Suprapubic skin (tissue), 4 donors: ENCODE measurements at places on chromosomes 2 and 18. TPM values are rescaled to one million over a fixed set of nuclear protein-coding genes. Genes with fewer than 3 reads are reported as not detected.
A peak's percentile ranks its signal among the peaks of the same experiment; 100 is the strongest.

Gene UGT1A8
- total RNA-seq: not detected

Gene RAMP1
- 10.0 TPM for total RNA-seq

Gene ARHGEF33
- 0.42 TPM for total RNA-seq

Gene ARHGAP28
- total RNA-seq: 11.1 TPM

- no peak for DNase-seq
Observed at GRCh38 chr2:201471732-201472393, 20.3 kb downstream of the STRADB start.

- peak; percentile 49 for DNase-seq
Observed at GRCh38 chr18:48669991-48670750, 131.3 kb downstream of the CTIF start.

GRCh38 chr2:78065366-78065765 is 543.2 kb upstream of the LRRTM4 start:
- DNase-seq: no peak

- DNase-seq: no peak
Observed at GRCh38 chr2:234970477-234970882, 18.7 kb downstream of the SH3BP4 start.

GRCh38 chr2:159658881-159659873 is 42.8 kb upstream of the BAZ2B start:
- no peak for DNase-seq

DNA sequence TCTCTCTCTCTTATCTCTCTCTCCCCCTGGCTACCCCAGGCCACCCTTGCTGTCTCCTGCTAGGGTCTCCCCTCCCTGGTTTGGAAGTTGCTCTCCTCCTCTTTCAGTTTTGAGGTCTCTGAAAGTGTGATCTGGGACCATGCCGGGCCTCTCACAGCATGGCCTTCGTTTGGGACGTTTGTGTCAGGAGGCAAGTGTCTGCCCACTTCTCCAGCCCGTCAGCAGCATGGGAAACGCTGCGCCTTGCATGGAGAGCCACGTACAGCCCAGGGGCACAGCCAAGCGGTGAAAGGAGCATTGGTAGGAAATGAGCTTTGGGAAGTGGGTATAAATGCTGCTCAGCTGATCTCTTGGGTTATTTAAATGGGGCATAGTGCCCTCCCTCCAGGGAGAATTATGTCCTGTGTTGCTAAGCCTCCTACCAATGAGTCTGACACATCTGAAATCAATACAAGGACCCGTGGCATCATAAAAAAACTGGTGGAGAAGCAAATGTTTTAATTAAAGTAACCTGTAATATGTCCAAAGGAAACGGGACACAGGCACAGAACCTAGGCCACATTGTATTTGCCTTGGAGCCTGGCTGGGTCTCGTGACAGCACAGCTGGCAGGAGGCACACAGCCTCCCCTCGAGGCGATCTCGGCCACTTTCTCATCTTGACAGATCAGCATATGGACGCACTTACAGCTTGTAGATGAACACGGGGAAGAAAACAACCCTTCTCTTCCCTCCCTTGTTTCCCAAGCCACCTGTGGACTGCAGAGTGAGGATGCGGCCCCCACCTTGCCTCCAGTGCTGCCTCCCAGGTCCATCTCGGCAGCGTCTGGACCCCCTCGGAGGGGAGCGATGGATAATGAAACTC is 72.7 kb downstream of the SH3RF3 start:
- no peak for DNase-seq

DNA sequence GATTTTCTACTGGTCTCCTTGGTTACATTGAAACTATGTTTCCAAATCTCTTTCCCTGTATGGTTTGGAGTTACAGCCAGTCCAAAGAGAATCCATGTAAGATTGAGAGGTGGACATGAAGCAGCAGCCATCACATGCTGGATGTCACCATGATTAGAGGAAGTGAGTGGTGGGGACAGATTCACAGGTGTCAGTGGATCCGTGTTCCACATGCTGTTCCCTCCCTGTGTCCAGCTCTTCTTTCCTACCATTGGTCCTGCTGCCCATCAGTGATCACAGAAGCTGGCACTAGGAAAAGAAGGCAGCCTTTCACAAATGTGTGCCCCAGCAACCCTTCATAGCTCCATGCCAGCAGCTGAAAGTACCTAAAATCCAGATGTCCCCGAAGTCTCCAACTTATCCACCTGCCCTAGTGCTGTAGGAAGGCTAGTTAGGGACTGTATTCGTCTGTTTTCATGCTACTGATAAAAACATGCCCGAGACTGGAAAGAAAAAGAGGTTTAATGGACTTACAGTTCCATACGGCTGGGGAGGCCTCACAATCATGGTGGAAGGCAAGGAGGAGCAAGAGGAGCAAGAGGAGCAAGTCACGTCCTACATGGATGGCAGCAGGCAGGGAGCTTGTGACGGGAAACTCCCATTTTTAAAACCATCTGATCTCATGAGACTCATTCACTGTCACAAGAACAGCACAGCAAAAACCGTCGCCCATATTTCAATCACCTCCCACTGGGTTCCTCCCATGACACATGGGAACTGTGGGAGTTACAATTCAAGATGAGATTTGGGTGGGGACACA is 207.5 kb downstream of the INSIG2 start:
- no peak for DNase-seq

- no peak for DNase-seq
Observed at GRCh38 chr2:204401114-204401513, 144.2 kb upstream of the PARD3B start.

DNA sequence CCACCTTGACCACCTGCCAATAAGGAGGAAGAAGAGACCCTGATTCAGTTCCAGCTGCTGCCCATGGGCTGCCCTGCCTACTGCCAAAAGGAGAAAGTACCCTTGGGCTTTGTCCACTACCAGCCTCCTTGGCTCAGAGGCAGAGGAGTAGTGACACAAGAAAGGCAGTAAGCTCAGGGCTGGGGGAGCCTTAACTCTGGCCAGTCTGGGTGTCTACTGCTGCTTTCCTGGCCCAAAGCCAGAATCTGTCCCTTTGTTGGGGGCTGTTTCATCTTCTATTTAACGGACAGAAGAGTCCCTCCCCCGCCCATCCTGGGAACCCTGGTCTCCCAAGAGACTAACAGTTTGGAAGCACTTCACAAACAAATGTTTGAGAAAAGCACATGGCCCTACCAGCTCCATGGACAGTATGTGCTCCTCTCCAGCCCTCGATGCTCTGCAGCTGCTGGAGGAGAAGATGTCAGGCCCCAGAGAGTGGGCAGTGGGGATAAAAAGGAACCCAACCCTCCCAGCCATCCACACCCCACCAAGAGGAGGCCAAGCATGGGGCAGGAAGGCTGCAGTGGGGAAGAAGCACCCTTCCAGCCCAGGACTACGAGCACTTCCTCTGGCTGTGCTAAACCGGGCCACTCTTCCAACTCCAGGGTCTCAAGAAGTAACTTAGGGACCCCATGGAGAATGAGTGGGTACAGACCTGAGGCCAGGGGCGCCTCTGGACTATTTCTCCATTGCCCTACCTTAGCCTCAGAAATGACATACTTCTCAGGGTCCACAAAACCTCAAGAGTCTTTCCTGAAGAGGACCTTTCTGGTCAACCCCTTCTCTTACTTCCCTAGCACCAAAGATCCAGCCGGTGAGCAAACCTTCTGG is 1.2 kb downstream of the ATG9A start:
- DNase-seq: no peak

- no peak for DNase-seq
Observed at GRCh38 chr2:206296128-206296527, 21.7 kb downstream of the ZDBF2 start.

- no peak for DNase-seq
Observed at GRCh38 chr2:187266645-187267044, 181.4 kb downstream of the CALCRL start.

DNA sequence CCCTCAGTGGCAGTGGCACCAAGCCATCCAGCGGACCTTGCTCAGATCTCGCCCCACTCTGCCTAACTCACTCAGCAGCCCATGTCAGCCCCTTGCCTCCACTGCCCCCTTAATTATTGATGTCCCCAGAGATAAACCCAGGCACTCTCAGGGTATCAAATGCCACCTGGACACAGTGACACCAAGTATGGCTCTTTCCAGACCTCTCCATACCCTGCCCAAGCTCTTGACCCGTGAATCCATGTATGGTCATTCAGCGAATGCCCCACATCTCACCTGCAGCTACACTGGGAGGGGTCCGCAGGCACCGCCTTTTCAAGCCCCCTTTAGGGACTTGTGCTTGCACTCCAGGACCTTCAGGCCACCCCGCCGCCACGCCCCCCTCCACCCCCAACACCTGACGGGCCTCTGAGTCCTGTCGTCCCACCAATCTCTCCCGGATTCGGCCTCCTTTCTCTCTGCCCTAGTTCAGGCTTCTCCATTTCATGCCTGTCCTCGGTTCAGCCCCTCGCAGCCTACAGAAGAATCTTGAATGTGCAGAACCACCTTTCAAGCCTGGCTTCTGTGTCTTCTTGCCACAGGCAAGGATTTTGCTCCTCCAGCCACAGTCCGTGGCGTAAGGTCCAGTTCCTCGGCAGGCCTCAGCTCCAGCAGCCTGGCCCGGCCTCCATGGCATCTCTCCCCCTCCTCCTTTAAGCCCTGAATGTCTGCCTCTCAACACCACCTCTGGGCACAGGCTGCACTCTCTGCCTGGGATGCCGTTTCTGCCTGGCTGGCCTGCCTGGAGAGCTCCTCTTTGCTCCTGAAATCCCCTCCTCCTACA is 54.1 kb upstream of the ODC1 start:
- no peak for DNase-seq

DNA sequence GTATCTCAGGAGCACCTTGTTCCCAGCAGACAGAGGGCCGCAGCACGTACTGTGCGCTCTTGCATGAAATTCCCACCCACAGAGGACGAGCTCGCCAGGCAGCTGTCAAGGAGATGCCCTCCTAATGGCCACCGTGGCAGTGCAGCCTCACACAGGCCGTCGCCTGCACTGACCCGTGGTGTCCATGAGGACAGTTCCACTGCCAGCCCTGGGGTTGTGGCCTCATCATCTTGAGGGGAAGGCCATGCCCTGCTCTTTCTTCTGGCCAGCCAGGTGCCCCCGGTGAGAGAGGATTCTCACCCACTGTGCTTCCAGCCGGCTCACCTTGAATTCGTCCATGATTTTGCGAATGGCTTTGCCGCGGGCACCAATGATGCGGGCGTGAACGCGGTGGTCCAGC is 42.0 kb downstream of the ANO7 start:
- DNase-seq: no peak

DNA sequence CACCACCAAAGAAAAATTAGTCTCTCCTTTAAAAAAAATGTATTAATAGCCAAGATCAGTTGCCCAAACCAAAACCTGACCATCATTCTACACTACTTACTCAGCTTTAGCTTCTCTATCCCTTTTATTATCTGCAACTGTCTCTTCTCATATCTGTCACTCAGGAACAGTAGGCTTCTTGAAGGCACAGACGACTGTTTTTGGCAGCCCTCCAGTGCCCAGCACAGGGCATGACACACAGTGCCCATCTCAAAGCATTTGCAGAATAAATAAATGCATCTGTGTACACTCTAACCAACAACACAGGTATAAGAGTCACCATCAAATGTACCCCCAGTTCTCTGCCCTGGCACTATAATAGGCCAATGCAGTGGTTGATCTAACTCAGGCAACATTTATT is 117.2 kb downstream of the UXS1 start:
- DNase-seq: no peak
